Anterior cingulate cortex (tissue), 58 donors: ENCODE measurements at places on chromosomes 3 and 15.

- DNase-seq: no peak
These were observed 834 bp upstream of the GREM1 start for GRCh38 chr15:32716915-32717425.

- no peak for DNase-seq
These were observed 230.9 kb downstream of the XXYLT1 start for GRCh38 chr3:195040094-195040493.

- no peak for DNase-seq
These were observed 12.4 kb downstream of the PLS1 start for GRCh38 chr3:142608631-142609030.

GRCh38 chr15:76204916-76205460, 106.3 kb downstream of the ETFA start:
- no peak for DNase-seq

DNA sequence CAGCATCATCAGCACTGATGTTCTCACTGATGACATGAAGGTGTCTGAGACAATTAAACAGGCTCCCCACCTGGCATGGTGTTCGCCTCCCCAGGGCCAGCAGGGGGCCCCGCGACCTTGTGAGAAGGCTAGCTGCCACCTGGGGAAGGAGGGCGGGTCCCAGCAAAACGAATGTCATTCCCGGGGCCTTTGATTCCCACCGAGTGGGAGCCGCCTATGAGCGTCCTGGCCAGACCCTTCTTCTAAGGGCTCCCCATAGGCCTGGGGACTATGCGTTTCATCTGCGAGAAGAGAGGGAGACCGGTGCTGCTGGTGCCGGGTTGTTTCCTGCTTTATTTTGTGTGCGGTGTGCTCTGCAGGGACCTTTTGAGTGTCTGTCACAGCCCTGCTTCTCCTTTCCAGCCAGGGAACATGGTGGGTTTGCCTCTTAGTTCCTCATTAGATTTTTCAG, 20.5 kb upstream of the MINDY4B start:
- DNase-seq: no peak

DNA sequence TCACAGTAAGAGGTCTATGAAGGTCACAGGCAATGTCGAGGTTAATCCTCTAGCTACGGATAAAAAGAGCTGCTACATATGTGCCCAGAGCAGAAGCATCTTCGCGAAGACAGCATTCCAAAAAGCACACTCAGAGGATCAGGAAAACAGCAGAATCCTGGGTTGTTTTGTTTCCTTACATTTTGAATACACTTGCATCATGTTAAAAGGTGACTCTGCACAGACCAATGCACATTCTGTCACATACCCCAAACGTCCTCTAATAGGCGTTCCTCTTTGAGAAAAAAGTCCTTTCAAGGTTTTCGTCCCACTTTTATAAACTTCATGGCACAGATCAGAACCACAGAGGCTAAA, 52.7 kb downstream of the VGLL4 start:
- no peak for DNase-seq

DNA sequence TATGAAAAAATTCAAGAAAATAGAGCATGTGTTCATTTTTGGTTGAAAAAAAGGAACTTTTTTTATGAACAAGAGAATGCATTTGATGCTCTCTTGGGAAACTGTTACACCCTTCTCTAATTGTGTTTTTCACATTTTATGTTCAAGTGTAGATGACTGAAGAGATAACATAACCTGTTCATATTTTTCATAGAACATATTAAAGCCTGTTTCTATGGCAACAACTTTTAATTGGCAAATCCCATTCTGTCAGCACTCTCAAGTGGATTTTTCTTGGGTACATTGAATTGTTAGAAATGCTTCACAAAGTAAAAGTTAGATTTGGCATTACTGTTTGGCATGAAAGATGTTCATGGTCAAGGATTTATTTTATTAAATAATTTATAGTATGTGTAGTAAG, 117.5 kb downstream of the MBNL1 start:
- no peak for DNase-seq

- DNase-seq: no peak
These were observed 86.9 kb upstream of the PRTG start for GRCh38 chr15:55829826-55830225.

DNA sequence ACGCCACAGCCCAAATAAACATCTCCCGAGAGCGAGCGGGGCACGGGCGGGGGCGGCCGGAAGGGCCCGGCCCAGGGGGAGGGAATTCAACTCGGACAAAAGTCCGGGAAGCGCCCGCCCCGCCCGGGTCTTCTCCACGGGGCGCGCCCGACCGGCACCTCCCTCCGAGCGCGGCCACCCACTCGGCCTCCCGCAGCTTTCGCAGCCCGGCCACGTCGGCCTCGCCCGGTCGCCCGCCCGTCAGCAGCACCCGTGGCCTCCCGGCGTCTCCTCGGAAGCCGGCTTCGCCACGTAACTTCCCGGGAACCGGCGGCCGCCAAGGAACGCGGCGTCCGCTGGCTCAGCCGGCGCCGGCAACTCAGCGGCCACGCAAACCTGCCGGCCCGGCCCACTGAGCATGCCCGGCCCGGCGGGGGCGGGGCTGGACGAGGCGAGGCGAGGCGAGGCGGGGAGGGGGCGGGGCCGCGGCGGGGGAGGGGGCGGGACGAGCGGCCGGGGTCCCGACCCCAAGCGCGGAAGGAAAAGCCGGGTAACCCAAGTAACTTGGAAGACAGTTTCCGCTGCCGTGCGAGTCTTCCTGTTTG, at the start of gene TJP1:
Gene TJP1 (minus strand): TSS at position 369 of the 584 bp plus-strand sequence. CDS start 440 bp downstream, outside the sequence.
- DNase-seq: peak; percentile 66

- DNase-seq: no peak
These were observed 205.4 kb upstream of the TSC22D2 start for GRCh38 chr3:150202711-150203110.

DNA sequence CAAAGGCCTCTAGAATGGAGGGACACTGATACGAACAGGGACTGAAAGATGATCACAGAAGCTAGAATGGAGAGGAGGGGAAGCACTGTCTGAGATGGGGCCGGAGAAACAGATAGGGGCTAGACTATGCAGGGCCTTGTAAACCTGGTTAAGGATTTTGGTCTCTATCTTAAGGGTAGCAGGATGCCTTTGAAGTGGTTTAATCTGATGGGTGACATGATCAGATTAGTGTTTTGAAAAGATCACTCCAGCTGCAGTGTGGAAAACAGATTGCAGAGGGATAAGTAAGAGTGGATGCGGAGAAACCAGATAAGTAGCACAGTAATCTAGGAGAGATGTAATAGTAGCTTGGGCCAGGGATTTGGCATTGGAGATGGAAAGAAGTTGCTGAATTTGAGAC, 108.1 kb downstream of the RSRC1 start:
- no peak for DNase-seq

- no peak for DNase-seq
These were observed 75.9 kb downstream of the STRIT1 start for GRCh38 chr3:155217591-155217990.
